SK-N-MC (cell line): ENCODE measurements at places on chromosomes 16 and 17.
A peak's percentile ranks its signal among the peaks of the same experiment; 100 is the strongest.

- no peak for DNase-seq
Measured at GRCh38 chr16:48903039-48903438, 293.1 kb upstream of the N4BP1 start.

GRCh38 chr17:35167666-35168065 is 20.0 kb downstream of the UNC45B start:
- DNase-seq = no peak

GRCh38 chr17:3951003-3951402 is 13.2 kb downstream of the ATP2A3 start:
- no peak for DNase-seq

DNA sequence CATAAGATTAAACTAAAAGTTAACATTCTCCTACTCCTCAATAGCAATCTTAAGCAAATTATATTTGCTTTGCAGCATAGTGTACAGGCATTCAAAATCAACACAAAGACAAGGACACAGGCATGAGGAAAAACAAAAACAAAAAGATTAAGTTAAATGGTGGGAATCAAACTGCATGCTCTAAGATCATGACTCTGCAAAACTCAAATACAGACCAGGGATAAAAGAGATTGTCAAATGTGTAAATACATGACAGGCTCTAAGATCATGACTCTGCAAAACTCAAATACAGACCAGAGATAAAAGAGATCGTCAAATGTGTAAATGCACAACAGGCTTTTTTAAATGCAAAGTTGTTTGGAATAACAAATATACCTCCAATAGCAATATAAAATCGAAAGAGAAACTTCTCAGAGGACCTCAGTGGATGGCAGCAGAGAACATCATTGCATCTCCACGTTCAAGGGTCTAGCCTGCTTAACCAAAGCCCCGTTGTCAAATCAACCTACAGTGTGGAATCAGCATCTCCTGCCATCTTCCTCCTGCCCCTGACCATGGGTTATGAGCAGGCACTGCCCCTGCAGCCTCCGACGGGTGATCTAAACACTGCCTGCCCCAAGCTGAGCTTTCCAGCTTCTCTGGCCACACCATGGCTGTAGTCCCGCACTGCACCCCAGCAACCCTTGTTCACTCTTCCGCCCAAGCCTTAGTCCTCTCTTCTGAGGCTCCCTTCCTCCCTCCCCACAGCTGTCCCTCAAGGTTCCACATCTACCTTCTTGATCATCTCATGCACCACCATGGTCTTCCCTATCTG is 446.1 kb downstream of the SOX9 start:
- no peak for DNase-seq

- DNase-seq = no peak
Measured at GRCh38 chr16:3001316-3001715, 11.4 kb upstream of the CLDN9 start.

DNA sequence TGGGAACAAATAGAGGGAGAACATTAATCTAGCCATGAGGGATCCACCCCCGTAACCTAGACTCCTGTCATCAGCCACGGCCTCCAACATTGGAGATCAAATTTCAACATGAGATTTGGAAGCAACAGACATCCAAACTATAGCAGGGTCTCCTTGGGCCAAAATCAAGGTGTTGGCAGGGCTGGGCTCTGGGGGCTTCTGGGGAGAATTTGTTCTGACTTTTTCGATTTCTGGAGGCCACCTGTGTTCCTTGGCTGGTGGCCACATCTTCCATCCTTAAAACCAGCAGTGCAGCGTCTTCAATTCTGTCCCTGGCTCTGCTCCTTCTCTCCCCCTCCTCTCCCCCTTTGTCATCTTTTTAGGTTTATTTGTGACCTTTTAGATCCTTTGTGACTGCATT is 546.2 kb downstream of the WWOX start:
- DNase-seq = no peak

GRCh38 chr17:40322358-40323315 is 13.7 kb downstream of the RARA start:
- peak; percentile 72 for DNase-seq

- no peak for DNase-seq
Measured at GRCh38 chr16:85285681-85286065, 173.4 kb upstream of the CIBAR2 start.

- no peak for DNase-seq
Measured at GRCh38 chr17:61015966-61016365, 338.3 kb downstream of the BCAS3 start.

GRCh38 chr17:48393283-48393682 is 36.7 kb downstream of the SKAP1 start:
- DNase-seq = no peak

- no peak for DNase-seq
Measured at GRCh38 chr16:85523602-85524364, 89.3 kb upstream of the GSE1 start.

DNA sequence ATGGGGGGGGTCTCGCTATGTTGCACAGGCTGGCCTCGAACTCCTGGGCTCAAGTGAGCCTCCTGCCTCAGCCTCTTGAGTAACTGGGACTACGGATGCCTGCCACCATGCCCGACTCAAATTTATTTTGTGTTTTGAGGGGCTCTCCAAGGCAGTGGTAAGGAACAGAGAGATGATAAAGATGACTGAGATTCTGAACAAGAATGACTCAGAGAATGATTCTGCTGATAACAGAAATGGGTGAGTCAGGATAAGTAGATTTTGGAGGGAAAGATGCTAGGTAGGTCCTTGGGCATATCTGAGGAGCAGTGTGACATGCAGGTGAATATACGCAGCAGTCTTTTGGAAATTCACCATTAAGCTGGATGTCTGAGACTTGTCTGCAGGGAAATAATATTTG is 2.6 kb downstream of the TMEM220 start:
- DNase-seq = no peak

- DNase-seq = no peak
Measured at GRCh38 chr16:273547-274421, 2.0 kb downstream of the RGS11 start.

DNA sequence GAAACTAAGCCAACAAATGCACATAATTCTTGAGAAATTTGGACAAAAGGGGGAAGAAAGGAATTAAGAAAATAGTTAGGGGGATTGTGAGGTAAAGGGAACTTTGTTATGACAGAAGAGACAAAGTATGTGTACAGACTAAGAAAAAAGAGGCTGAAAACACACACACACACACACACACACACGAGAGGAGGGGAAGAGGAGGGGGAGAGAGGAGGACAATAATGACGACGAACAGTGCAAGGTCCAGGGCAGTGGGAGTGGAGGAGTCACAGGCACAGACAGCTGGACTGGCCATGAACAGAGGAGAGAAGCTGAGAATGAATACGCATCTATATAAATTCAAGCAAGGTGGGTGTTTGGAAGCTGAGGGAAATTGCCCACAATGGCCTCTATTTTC is 44.6 kb downstream of the MARVELD3 start:
- no peak for DNase-seq

- no peak for DNase-seq
Measured at GRCh38 chr16:74143171-74143570, 153.4 kb upstream of the PSMD7 start.
